ENCODE measurements at places on chromosomes 4 and X.
A peak's percentile ranks its signal among the peaks of the same experiment; 100 is the strongest.

- no peak for DNase-seq
These were observed 47.0 kb upstream of the SPRY1 start for GRCh38 chr4:123349421-123350190.

DNA sequence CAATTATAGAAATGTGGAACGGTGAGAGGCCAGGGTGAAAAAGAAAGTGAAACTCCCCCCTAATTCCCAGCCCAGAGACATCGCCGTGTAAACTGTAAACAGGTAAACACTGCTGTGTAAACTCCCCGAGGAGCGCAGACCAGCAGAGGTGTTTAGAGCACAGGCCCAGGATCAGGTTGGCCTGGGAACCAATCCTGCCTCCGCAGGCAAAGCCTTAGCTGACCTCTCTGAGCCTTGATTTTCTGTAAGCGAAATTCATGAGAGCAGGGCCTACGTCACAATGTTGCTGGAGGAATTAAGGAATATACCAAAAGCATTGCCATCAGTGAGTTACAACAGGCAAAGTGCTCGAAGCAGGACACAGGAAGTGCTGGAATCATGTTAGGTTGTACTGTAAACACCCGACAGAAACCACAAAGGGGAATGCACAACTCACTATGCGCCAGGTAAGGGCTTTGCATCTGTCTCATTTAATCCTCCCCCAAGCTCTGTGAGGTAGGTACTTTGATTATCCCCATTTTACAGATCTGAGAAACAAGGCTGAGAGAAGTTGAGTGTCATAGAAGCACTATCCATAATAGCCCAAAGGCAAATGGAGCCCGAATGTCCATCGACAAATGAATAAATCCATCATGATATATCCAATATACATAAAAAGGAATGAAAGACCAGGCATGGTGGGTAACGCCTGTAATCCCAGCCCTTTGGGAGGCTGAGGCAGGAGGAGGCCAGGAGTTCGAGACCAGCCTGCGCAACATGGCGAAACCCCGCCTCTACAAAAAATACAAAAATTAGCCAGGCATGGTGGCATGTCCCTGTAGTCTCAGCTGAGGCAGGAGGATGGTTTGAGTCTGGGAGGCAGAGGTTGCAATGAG lies 30.7 kb upstream of the KIAA0232 start:
- DNase-seq, result no peak

- peak; percentile 71 for DNase-seq
These were observed 161.1 kb upstream of the NAP1L5 start for GRCh38 chr4:88858752-88859151.

- no peak for DNase-seq
These were observed 1.6 kb downstream of the CASK start for GRCh38 chrX:41921492-41922430.

- DNase-seq, result no peak
These were observed 28.4 kb upstream of the NAP1L5 start for GRCh38 chr4:88725986-88726385.

GRCh38 chrX:114272096-114272686 lies 311.7 kb upstream of the HTR2C start:
- DNase-seq, result no peak

DNA sequence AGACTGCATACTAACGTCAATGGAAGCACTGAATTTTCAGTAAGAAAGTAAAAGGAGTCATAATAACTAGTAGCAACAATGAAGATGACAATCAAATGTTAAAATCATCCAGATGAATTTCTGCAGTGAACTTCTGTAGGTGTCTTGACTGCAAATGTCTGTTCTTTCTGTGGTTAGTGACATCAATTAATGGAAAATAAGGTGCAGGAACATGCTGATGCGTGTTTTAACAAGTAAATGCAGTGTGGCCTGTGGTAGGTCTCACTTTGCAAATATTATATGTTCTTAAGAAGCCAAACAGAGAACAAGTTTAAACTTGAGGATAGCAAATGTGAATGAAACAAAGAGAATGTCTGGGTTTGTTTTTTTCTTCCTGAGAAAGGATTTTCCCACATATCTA lies 2.6 kb upstream of the DTHD1 start:
- DNase-seq, result no peak

DNA sequence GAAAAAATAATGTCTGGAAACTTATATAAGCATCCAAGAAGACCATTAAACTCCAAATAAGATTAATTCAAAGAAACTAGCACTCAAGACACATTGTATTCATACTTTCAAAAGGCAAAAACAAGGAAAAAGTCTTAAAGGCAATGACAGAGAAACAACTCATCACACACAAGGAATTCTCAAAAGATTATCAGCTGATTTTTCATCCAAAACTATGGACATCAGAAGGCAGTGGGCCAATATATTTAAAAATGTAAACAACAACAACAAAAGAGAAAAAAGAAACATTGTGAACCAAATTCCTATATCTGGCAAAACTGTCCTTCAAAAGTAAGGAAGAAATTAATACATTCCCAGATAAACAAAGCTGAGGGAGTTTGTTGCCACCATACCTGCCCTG lies 711.4 kb upstream of the GALNTL6 start:
- no peak for DNase-seq

- no peak for DNase-seq
These were observed 67.9 kb downstream of the PPP3CA start for GRCh38 chr4:101279377-101279871.

GRCh38 chr4:184283659-184284335 lies 66.1 kb upstream of the ENPP6 start:
- DNase-seq, result no peak

DNA sequence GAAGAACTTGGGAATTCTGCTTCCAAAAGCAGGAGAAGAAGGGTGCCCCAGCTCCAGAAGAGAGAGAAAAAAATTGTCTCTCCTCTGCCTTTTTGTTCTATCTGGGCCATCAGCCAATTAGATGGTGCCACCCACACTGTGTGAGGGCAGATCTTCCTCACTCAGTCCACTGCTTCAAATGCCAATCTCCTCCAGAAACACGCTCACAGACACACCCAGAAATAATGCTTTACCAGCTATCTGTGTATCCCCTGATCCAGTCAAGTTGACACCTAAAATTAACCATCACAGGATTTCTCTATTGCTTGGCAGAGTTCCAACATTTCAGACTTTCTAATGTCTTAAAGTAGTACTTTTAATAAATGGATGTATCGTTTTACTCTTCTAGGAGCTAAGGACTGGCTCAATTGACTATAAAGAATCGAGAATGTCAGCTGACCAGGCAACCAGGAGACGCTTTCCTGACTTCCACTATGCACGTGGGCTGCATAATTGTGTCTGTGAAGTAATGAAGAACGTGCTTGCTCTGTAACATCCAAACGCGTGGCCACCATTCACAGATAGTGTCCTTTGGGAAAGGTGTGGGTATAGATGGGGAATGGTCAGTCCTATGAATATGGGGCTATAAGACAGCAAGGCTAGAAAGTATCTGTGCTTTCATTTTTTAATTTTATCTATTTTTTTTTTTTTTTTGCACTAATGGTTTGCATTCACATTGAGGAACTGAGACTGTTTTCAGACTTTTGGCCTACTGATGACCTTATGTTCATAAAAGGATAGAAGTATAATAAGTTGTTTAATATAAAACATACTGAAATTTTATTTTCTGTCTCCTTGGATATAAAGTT lies 9.9 kb upstream of the SMIM20 start:
- no peak for DNase-seq

DNA sequence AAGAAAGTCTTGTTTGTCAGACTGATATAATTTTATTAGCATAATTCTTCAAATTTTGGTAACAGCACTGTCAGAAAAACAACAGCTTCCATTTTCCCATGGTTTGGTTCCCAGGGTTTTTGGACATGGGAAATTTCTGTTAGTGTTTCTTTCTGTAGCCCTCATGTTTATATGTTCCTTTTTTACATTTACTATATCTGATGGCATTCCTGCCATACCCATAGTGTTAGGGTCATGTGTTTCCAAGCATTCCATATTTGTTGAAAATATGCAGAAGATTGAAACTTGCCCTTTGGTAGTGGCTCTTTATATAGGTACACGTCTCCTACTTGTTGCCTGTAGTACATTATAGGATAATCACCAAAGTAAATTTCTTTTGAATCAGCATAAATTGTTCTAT lies 65.8 kb downstream of the PDLIM5 start:
- DNase-seq, result no peak

DNA sequence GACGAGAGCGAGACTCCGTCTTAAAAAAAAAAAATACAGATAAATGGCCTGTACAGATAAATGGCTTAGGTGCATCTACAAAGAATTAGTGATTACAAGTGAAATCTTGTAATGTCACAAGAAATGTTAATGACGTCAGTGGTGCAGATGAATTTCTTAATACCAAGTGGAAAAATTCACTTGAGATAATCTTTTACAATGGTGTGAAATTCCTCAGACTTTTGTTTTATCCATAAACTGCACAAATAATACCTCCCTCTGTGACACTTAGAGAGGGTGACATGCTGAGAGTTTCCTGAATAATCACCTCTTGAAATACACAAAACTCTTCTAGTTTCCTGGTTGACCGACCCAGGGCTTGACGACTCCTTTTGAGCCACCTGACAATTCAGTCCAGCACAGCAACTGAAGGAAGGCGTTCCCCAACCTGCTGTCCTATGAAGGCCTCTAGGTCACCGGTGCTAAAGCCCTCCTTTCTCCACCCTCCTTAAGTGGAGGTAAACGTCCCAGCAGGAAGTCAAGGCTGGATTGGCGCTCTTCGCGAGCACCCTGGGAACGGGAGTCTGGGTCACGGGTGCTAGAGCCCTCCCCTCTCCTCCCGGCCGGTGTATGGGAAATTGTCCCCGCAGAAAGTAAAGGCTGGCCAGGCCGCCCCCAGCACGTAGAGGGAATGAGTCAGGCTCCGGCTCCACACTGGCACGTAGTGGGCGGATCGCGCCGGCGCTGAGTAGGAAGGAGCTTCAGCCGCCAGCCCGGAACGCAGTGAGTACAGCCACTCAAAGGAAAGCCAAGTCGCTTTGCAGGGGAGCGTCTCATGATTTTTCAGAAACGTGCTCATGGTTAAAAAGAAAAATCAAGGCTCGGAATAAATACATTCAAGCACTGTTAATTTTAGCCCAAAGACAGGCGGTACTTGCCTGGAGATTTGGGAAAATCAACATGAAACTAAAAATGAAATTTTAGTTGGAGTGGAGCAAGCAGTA lies at the start of gene TMEM144:
TMEM144 (plus strand) TSS at position 662 of the 983 bp plus-strand sequence. CDS start 2,182 bp downstream, outside the sequence.
- DNase-seq, result peak; percentile 79

GRCh38 chrX:39823854-39824253 lies 273.9 kb downstream of the BCOR start:
- DNase-seq, result no peak

DNA sequence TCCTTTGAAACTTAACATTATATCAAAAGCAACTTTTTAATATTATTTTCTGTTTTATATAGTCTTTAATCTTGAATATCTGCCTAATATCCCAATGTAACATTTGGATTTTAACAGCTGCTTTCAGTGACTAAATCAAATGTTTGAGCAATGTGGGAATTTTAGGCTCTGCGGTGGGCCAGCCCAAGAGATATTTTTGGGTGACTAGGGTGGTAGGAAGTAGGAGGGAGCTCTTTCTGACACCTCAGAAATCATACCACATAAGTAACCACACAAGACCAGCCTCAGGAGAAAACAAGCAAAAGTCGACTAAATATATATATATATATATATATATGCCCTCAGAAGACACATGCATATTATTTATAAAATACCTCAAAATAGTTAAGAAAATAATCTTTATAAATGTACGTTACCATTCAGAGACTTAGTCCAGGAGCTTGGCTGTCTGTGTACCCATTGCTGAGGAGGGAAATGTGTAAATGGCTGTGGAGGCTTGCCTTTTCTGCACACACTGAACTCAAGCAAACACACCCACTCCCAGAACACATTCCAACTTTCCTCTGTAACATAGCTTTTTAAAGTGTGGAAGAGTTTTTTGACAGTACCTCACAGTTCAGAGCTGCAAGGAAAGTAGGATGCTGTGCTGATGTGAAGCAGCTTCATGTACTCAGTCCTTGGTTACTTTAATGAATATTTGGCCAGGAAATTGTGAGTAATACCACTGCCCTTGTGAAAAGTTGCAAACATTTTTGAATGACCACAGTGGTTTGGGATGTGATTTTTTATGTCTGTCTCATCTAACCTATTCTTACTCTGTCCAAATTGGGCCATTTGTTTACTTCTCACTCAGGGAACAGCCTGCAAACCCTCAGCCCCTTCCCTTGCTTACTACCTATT lies at the start of gene RTL3:
RTL3 (minus strand) TSS at position 484 of the 900 bp plus-strand sequence. CDS start 908 bp downstream, outside the sequence.
- DNase-seq, result no peak

DNA sequence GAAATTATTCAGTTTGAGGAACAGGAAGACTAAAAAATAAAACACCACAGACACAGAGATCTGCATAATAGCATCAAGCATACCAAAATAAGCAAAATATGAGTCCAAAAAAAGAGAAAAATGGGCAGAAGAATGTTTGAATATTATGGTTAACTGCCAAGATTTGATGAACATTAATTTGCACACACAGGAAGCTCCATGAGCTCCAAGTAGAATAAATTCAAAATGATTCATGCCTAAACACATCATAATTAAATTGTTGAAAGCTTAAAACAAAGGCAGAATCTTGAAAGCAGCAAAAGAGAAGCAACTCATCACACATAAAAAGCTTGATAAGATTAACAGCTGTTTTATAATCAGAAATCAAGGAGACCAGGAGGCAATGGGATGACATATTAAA lies 156.6 kb upstream of the ARSJ start:
- no peak for DNase-seq

DNA sequence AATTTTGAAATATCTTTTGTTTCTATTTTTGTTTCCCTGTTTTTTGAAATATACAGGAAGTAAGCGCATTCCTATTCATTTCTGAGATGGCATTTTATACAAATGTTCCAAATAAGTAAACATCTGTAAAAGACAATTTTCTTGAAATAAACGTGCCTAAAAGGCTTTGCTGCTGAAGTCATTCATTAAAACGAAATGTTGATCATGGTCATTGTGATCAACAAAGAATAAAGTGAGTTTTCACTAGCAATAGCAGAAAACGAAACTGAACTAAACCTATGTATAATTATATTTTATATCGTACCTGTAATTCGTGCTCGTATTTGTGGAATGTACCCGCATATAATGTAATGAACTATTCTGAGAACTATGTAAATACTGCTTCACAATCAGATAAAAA lies 221.2 kb downstream of the MGST2 start:
- no peak for DNase-seq

DNA sequence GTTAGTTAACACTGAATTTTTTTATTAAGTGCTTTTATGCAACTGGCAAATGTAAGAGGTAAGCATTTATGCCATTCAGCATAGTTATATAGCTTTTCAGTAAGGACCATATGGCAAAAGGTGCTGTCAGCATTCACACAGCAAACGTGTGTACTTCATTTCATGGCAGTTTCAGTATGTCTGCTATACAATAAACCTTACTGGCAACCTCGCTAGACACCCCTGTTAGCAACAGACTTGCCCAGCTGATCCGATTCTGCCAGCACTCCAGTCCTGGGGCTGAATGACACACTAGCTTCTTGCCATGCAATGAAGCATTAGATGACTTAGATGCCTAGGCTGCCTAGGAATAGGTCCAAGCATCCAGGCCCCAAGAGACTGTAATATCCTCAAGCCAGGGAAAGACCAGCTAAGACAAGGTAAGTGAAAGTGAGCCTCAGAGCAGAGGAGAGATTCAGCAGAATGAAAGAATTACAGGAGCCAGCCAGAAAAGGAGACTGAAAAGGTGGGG lies 47.3 kb upstream of the DOCK11 start:
- DNase-seq, result no peak

GRCh38 chr4:82901183-82901718 lies 716 bp downstream of the THAP9 start:
- no peak for DNase-seq

All from GF-D8 (cell line).